NCI-H2171 (cell line): ENCODE measurements at places on chromosomes 1 and 21.

- DNase-seq: no peak
Measured at GRCh38 chr1:63821091-63822005, 47.5 kb downstream of the ROR1 start.

GRCh38 chr1:154351363-154352068 is 26.2 kb downstream of the ATP8B2 start:
- DNase-seq: peak; percentile 78

GRCh38 chr1:178973652-178974101 is 52.0 kb upstream of the FAM20B start:
- DNase-seq: peak; percentile 74

- DNase-seq: peak; percentile 47
Measured at GRCh38 chr21:25970254-25970930, 200.2 kb downstream of the APP start.

GRCh38 chr1:221725735-221726672 is 15.9 kb downstream of the DUSP10 start:
- DNase-seq: no peak

DNA sequence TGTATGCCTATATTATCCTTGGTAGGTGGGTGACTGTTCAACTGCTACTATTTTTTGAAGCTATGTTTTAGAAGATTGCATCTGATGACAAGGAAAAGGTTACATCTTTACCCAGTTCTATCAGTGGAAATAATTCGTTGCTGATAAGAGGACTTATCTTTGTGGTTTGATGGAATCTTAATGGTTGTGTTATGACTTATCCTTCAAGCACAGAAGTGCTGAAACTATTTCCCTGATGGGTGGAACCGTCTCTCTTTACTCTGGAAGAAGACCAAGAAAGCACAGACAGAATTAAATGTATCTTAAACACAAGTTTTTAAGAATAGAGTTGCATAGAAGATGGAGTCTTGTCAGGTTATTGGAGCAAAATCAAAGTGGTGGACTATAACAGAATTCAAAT is 437.7 kb upstream of the KAZN start:
- no peak for DNase-seq

- DNase-seq: no peak
Measured at GRCh38 chr1:200676829-200677228, 7.1 kb upstream of the DDX59 start.

DNA sequence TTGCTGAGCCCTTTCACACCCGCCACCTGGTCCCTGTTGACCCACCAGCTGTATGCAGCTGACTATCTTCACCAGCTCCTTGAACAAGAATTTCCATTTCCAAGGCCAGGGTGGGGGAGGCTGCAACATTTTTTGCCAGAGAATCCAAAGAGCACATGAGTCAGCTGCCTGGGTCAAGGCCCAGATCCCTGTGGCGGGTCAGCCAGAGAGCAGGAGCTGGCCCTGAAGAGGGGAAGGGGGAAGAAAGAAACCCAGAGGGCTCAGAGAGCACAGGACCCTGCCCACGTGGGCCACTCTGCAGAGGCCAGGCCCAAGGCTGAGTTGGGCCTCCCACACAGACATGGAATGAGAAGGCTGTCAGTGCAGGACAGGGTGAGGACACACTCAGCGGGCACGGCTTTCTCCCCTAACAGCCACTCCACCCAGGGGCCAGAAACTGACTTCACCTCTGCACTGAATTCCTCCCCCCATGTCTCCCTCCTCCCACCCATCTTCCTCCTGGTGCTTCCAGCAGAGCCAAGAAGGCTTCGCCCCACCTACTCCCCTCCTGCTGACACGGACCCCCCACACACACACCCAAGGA is 28.9 kb downstream of the S100A6 start:
- DNase-seq: no peak

DNA sequence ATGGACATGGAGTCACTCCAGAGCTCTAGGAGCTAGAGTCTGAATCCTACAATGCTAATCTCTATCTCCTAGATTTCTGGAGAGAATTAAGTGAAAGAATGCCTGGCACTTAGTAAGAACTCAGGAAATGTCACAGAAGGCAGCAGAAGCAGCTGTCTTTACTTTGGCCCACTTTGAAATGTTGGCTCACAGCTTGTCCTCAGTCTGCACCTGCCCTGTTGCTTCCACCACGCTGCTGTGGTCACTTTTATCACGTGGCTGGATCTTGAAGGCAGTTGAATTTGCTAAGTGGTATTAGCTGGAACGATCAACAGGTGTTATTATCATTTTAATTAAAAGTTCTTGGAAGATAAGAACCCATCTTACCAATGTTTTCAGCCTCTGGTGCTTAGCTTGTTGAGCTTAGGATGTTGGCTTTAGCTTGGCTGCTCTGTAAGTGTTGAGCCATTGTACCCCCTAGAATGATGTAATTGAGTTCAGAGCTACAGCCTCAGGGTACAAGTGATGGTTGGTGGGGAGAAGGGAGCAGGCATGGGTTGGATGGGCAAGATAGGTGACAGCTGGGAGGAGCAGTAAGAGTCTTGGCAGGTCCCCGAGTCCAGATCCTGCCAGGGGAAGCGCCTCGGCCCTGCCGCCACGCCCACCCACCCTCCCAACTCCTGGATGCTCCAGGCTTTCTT is 41.9 kb upstream of the EPS8L3 start:
- DNase-seq: no peak

- no peak for DNase-seq
Measured at GRCh38 chr1:212621043-212621948, 12.7 kb downstream of the ATF3 start.

- DNase-seq: no peak
Measured at GRCh38 chr1:203143641-203144040, 16.1 kb downstream of the ADORA1 start.
